Hindlimb muscle (tissue), 1 donor: ENCODE measurements at places on chromosomes 16 and 17. TPM values are rescaled to one million over a fixed set of nuclear protein-coding genes. Genes with fewer than 3 reads are reported as not detected.

GRCh38 chr17:81635973-81636504, 873 bp downstream of the NPLOC4 start:
- DNase-seq: no peak

DNA sequence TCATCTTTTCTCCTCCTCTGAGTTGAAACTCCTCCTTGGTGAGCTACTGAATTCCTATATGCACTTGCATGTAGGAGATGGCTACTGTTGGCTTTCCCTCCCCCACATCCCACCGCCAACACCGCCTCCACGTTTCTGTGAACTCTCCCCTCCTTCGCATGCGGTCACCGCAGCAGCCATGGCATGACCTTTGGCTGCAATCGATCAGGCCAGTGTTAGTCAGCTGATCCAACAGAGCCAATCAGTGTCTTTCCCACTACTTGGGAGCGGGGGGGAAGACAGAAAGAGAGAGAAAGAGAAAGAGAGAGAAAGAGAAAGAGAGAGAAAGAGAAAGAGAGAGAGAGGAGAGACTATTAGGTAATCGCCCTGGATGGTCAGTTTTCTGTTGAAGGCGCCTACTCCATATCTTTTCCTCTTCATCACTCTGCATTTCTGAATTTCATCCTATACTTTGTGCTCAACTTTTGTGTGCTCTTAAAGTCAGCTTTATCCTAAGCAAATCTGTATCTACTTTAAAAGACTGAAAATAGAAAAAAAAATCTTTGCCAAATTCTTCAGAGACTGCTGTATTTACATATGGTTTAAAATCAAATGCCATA, 22.7 kb downstream of the ASGR1 start:
- DNase-seq: no peak

DNA sequence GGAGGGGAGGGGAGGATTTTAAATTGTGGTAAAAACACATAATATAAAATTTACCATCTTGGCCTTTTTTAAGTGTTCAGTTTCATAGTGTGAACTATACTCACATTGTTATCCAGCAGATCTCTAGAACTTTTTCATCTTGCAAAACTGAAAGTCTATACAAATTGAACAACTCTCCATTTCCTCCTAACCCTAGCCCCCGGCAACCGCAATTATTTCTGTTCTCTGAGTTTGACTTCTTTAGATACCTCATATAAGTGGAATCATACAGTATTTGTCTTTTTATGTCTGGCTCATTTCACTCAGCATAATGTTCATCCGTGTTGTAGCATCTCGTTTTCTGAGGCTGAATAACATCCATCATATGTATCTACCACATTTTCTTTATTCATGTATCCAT, 30.0 kb upstream of the MRTFB start:
- DNase-seq: no peak

GRCh38 chr17:8542599-8543502, 87.7 kb downstream of the MYH10 start:
- no peak for DNase-seq

DNA sequence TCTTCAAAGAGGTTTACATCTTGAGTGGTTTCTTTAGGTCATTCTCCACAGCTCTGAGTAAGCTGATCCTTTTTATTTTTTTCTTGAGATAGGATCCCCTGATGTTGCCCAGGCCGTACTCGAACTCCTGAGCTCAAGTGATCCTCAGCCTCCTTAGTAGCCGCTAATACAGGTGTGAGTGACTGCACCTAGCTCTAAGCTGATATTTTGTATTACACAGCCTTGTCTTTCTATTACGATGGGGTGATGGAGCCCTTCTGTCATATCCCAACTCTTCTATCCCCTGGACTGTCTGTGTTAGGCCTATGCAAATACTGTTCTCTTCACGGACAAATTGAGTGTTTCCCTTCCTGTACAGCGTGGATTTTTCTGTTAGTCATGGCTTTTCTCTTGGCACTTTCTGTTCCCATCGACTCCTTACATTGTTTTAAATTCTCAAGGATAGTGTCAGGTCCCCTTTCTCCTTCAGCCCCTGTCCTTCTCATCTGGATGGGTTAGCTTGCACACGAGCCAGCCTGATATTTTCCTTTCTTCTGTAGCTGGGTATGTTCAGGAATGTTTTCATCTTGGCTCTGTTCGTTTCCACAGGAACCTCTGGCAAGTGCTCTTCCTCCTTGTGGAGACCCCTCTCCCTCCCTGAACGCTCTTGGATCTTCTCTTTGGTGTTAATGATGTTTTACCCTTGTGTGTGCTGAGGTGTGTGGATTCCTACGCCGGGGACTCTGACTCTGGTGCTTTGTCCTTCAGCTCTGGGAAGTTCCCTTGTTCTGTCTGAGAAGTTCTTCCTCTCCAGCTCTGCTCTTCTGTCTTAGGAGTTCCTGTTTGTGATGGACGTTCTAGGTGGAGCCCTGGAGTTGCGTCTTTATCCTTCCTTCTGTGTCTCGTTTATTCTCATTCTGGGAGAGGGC, 2.3 kb downstream of the BANP start:
- DNase-seq: no peak

DNA sequence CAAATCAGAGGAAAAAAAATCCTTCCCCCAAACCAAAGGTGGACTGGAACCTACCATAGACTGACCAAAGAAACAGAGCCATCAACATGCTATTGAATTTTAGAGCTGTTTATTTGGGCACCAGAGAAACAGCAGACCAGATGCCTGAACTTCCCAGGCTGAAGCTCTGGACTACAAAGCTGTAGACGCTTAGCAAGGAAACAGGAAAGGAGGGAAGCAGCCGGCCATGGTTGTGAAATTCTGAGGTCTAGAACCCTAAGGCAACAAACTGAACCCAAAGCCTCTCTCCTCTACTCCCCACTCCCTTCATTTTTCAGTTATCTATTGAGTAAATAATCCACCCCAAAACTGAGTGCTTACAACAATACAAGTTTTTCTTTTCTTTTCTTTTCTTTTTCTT, 45.4 kb upstream of the MEIOC start:
- DNase-seq: no peak

FAM83G gene
- 0.46 TPM for polyA plus RNA-seq

- DNase-seq: no peak
These were observed 6.2 kb upstream of the CD300LG start for GRCh38 chr17:43840814-43841213.

GRCh38 chr17:44911133-44912001, 3.9 kb downstream of the GFAP start:
- no peak for DNase-seq

- DNase-seq: no peak
These were observed 7.2 kb downstream of the LPO start for GRCh38 chr17:58245428-58246103.

DNA sequence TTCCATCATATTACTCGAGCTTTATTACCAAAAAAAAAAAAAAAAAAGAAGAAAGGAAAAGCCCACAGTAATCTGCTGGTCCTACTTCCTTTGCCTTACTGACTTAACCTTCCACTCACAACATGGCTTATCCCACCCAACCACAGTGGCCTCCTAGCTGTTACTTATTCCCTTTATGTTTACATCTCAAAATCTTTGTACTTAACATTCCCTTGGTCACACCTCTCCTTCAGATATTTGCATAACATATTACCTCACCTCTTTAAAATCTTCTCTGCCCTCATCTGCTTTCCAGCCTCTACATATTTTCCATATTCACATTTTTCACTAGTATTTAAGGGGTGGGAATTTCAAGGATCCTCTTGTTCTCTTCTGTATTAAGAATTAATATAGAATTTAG, 327.0 kb upstream of the TBX2 start:
- DNase-seq: no peak

CACNG5 gene
- polyA plus RNA-seq: not detected

MRPL38 gene
- 68.7 TPM for polyA plus RNA-seq

SEZ6L2 gene
- polyA plus RNA-seq: 3.3 TPM

DNA sequence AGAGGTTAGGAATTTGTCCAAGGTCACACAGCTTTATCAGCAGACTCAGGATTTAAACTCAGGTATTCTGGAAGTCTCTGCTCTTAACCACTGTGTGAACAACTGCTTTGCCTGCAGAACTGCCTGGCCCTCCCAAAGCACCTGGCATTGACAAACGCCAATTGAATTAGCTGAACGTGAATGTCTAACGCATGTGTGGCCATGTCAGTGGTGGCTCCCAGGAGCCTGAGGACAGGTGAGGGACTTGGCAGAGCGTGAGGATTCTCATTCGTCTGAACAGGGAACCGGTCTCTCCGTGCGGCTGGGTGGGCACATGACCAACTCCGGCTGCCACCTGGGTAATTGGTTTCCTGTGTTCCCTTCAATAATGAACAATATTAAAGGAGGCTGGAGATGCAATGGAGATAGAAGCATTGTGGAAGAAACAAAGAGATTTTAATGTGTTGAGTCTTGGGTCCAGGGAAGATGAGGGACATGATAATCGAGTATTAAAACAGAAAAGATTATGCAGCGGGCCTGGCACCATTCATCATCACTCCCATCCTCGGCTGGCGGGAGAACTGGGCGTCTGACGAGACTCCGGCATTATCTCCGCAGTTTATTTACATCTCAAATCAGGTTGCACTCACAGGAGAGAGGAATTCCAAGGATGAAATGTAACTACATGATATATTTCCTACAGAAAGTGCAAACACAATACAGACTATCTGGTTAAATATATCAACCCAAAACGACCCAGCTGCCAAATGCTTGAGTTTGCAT, 113.5 kb downstream of the NPIPB5 start:
- DNase-seq: no peak

DNA sequence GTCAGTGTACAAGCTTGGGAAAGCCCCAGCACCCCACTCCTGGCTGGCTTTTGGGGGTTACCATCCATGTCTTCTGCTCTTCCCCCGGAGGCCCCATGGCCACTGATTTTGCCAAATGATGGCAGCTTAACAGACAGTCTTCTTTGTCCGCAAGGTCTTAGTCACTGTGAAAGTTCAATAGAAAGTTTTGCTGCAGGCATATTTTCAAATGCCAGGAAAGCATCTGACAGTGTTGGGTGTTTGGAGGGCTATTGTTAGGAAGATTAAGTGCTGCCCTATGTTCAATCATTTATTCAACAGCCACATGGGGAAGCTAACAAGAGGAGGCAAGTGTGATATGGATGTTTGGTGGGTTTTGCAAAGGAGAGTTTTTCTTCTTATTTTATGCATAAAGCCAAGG, 122.4 kb downstream of the TOX3 start:
- DNase-seq: no peak

CEP112 gene
- 14.8 TPM for polyA plus RNA-seq

- no peak for DNase-seq
These were observed 14.3 kb downstream of the CMTM4 start for GRCh38 chr16:66682271-66682670.

DNA sequence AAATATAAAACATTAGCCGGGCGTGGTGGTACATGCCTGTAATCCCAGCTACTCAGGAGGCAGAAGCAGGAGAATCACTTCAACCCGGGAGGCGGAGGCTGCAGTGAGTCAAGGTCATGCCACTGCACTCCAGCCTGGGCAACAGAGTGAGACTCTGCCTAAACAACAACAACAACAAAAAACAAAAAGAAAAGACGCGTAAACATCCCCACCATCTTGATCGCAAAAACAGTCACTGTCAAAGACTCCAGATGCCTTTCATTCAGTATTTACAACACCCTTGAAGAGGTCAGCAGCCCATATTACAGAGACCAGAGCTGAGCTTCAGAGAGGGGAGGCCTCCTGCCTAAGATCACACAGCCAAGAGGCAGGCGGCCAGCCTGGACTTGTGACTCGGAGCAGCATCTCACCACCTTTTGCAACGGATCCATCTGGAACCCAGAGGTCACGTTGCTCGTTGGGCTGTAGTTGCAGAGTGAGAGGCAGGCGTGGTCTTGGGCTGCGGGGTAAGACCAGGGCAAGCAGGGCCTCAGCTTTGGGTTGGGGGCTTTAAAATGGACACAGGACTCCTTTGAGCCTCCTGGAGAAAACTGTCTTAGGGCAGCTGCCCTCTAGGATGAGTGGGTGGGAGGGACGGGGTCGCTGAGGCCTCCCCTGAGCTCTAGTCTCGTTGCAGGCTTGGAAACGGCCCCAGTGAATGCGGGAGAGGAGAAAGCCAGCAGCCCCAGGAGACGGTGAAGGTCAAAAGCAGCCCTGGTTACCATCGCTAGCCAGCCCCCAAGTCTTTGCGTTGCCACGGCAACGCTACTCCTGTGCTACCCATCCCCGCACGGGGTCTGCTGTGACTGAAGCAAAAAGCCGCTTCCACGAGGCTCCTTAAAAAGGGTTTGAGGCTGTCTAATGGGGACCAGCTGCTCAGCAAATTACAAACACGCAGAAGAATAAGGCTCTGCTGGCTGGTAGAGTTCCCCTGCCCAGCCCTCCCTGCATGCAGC, 26.1 kb downstream of the LGALS3BP start:
- DNase-seq: peak; percentile 43

DNA sequence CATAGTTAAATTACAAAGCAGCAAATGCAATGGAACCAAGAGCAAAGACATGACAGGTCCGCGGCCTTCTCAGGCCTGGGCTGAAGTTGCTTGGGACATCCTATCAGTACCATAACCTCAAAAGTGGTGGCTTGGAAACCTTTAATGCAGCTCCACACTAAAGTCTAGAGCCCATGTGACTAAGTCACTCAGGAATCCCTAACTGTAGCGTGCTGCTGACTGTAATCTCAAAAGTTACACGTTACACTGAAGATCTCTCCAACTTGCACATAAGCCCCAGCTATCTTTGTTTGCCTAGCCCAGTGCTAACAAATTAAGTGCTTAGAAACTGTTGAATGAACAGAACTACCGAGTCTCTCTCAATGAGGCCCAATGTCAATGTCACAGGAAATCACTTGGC, 27.8 kb downstream of the NUP88 start:
- no peak for DNase-seq

DNA sequence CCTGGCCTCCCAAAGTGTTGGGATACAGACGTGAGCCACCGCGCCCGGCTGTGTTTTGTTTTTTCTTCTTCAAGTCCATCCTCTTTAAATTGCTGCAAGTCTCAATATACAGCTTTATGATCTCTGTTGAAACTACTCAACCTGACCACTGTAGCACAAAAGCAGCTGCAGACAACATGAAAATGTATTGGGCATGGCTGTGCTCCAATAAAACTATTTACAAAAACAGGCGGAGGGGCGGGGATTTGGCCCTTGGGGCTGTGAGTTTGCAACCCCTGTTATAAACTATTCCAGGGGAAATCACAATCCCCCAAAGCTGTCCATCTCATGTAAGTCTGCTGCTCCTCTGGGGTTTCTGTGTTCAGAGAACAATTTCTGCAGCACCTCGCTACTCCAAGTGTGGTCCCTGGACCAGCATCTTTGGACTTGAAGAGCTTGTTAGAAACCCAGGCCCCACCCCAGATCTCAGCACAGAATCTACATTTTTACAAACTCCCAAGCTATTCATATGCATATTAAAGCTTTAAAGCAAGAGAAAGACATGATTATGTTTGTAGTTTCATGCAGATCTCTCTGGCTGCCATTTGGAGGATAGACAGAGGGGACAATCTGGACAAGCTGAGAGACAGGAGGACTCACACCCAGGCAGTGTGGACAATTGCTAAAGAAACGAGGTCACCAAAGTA, 33.6 kb downstream of the TEKT5 start:
- no peak for DNase-seq

ESRP2 gene
- polyA plus RNA-seq: 0.88 TPM

GRCh38 chr17:56326001-56326359, 172.7 kb downstream of the ANKFN1 start:
- DNase-seq: no peak

- DNase-seq: no peak
These were observed 23.6 kb downstream of the CIBAR2 start for GRCh38 chr16:85088570-85089199.

IGSF6 gene
- polyA plus RNA-seq: 4.5 TPM

FAM20A gene
- 10.2 TPM for polyA plus RNA-seq

- peak; percentile 22 for DNase-seq
These were observed 126.6 kb downstream of the TMEM132E start for GRCh38 chr17:34706029-34706428.

MAP2K4 gene
- 19.7 TPM for polyA plus RNA-seq
